ENCODE measurements at places on chromosomes 1 and 21.

GRCh38 chr1:17563494-17564281, 24.2 kb downstream of the ARHGEF10L start:
- DNase-seq, result no peak

DNA sequence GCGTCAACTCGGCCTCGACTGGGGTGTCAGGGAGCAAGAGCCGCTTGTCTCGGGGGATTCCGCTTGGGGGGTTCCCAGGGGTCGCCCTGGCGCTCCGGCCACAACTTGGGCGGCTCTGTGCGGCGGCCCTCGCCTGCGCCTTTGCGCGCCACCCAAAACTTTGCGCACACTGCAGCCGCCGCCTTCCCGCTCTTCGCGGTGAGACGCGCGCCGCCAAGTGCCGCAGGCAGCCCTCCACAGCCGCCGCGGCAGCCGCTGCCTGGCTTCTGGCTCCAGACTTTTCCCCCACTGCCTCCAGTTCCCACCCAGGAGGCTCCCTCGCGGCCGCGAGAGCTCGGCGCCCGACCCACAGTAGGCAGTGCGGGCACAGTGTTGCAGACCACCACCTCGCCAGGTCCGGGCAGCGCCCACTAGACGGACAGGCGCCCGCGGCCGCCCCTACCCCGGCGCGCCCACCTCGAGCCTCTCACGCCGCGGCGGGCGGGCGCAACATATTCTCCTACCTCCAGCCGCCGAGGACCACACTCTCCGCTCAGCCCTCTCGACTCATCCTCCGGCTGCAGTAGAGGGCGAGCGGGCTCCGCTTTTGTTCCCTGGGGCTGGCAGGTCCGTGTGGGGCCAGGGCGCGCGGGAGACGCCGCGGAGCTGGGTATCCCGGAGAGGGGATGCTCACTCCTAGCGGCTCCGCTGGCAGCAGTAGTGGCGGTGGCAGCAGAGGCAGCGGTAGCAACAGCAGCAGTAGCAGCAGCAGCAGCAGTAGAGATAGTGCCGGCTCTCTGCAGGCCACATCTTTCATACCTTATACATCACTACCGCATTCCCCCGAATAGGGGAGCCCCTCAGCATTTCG, 296.6 kb downstream of the OMA1 start:
- DNase-seq, result no peak

- no peak for DNase-seq
Observed at GRCh38 chr21:34834852-34835501, 166.2 kb downstream of the CLIC6 start.

DNA sequence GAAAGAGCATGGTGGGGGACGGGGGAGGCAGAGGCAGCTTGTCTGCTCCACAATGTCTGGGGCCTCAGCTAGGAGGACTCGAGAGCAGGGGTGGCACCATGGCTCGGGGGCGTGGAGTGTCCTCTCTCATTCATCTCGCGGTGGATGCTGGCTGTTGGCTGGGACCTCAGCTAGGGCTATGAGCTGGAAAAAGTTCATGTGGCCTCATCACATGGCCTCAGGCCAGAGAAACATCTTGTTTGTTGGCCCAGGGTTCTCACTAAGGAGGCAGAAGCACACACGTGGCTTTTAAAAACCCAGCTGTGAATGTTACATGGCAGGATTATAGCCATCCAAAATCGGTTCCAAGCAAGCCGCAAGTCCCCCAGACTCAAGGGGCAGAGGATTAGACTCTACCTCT, 6.2 kb upstream of the CENPS start:
- DNase-seq, result no peak

GRCh38 chr1:64872067-64872466, 94.3 kb downstream of the JAK1 start:
- DNase-seq, result no peak
